ENCODE measurements at places on chromosomes 12 and 14.

DNA sequence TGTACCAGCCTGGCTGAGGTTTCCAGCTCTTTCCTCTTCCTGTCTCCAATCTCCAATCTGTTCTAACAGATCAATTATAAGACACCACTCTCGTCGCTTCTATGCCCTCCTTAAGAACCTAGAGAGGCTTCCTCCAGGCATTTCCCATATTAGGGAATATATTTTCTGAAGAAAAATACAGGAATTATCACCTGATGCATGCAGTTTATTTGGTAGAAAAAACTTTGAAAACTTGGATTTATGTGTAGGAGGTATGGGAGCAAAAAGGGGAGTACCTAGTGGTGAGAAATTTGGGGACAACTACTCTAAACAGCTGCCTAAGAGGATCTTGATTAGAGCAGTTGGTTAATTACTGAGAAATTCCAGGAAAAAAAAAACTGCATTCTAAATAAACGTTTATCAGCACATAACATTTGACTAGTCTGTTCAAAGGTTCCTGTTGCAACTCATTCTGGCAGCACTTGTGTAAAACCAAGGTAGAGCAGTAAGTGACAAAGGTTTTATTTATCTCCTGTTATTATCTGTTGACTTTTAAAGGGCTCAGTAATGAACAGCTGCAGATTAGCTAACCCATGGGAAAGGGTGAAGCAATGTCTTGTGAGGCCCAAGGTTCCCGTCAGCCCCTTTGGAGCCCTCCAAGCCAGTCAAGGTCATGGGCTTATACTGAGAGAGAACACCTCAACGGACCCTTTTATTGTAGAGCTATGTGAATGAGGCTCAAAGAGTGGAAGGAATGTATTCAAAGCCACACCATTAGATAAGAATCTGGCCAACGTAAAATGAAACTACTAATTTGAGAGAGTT lies 36.4 kb upstream of the NR1H4 start:
- DNase-seq: no peak

DNA sequence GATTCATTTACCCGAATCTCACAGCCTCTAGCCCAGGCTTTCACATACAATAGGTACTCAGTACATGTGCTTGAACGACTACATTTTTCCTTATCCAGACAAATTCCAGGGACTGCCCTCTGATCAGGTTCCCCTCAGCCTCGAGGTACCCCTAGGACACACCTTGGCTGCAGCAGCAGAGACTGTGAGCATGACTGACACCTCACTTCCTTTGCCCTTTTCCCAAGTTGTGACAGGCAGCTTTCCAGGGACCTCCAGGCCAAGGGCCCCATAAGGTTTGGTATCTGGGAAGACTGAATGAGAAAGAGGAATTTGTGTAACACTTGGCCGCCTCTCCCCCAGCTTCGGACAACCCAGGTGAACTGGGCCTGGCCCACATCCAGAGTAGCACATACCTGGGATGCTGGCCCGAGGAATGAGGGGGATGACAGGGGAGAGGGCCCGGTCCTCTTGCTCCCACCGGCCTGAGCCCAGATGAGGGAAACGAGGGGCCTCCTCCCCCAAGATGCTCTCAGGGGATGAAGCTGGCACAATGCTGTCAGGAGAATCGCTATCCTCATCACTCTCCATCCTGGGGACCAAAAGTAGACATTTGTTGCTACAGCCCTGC lies 10.2 kb upstream of the PRKAG1 start:
- no peak for DNase-seq

DNA sequence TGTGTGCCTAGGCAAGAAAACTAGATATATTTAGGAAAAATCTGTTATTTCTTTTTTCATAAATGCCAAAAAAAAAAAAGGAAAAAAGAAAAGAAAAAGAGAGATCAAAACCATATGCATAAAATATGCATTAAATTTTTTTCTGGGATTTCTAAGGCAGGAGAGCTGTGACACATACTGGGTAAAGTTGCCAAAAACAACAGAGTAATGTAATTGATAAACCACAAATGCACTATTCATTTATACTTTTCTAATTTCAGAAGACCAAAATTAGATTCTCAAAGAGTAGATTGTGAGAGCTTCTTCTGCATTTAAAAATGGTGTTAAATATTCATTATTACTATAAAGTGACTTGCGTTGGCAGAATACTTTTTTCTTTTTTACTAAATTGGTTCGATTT lies 673.8 kb upstream of the MGAT4C start:
- DNase-seq: no peak

DNA sequence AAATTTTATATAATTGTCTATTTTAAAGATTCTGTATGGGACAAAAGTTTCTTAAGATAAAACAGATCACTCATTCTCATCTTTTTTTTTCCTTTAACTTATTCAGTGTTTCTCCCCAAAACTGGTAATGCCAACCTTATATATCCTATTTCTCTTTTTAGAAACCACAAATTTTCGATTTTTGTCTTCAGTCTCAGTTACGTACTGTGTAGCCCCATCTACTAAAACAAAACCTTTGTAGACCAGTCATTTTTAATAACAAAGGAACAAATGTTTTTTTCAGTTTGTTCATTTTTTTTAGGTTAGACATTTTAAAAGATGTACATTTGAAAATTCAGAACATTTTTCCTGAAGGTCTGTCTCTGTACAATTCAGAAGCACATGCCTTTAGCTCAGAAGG lies 18.2 kb downstream of the PNMA1 start:
- no peak for DNase-seq

DNA sequence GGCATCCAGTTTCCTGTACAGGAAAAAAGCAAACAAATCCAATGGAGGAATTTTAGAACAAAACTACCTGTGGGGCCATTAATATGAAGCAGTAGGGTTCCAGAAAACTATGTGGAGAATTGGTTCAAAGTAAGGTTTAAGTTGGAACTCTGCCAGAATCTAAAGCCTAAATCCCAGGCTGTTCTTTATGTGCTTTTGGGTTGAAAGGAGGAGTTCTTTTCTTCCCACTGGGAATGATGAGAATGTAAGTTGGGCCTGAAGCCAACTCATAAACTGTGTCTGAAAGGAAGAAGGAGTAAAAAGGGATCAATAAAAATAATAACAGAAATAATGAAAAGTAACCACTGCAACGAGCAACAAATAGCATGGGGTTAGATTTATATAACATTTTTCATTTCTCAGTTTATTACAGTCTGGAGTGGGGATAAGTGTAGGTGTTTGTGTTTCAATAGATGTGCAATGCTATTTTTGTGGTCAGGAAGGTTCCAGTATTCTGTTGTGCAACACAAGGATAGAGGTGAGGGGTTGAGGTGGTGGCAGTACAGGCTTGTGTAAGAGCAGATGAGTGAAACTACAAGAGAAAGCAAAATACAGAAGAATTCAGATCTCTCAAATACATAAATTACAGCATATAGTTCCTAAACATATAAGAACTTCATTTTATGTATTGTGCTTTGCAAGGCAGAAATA lies 373.6 kb downstream of the EMP1 start:
- DNase-seq: no peak

DNA sequence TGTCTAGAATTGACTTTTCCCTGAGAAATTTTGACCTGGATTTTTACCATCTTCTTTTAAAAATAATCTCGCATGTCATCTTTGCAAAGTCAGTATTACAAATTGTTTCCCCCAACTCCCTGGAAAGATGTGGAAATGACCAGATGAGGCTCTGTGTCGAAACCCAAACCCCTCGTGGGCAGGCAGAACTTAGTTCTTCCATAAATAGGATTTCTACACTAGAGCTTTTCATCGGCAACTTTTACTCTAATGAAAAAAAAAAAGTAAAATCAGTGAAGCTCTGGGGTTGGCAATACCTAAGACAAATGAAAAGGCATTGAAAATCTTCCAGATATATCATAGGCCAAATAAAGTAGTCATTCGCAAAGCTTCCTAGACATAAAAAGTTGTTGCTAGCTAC lies 17.0 kb downstream of the SSPN start:
- no peak for DNase-seq

- no peak for DNase-seq
Observed at GRCh38 chr12:2834581-2835491, at the start of gene NRIP2. Gene NRIP2 (minus strand): TSS chr12:2835035. CDS start chr12:2834983, 52 bp downstream.

GRCh38 chr12:22399464-22400180 lies 65.1 kb upstream of the ST8SIA1 start:
- DNase-seq: no peak

DNA sequence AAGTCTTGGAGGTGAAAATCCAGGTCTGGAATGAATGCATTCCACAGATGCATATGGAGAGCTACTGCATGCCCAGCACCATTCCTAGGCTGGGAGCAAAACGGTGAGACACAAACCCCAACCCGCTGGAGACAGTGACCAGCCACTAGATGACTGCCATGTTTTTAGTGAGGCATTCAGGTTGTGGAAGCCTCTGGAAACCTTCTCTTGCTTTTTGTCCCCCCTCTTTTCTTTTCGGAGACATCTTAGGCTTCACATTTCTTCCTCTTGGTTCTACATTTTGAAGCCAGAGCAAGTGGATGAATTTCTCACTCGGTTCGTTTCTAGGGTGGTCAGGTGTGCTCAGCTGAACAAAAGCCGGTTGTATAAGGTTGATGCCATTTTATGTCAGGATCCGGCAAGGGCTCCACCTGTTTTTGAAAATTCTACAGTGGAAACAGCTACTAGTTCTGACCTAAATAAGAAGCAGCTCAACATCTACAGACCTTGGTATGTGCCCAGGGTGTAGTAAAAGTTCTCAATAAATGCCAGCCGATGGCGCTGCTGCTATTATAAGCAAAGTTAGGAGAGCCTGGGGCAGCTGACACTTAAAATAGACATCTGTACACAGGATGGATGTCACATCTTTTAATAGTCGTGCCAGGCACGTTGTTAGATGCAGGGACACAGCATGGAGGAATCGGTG lies 1.8 kb upstream of the ZNF839 start:
- no peak for DNase-seq

DNA sequence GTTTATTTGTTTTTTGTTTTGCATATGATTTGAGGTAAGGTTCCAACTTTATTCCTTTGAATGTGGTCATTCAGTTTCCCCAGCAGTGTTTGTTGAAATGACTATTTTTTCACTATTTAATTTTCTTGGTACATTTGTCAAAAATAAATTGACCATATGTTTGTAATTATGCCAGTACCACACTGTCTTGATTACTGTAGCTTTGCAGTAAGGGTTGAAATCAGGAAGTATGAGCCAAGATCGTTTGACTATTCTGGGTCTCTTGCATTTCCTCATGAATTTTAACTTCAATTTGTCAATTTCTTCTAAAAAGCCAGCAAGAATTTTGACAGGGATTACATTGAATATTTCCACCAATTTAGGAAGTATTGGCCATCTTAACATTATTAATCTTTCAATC lies 199.3 kb upstream of the PPFIA2 start:
- no peak for DNase-seq

DNA sequence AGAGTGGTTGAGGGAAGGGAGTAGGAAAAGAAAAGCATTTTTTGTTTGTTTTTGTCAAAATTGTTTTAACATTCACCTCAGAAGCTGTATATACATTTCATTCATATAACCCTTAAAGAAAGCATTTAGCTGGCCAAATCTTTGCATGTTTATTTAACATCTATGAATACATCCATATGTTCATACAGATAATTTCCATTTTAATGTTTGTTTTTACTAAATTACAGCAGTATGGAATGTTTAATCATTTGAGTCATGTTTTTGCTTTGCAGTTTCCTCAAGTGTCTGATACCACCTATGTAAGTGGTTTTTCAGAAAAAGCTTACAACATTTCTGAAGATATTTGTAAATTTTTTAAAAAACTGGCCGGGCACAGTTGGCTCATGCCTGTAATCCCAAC lies 84.3 kb upstream of the ATF1 start:
- DNase-seq: no peak

DNA sequence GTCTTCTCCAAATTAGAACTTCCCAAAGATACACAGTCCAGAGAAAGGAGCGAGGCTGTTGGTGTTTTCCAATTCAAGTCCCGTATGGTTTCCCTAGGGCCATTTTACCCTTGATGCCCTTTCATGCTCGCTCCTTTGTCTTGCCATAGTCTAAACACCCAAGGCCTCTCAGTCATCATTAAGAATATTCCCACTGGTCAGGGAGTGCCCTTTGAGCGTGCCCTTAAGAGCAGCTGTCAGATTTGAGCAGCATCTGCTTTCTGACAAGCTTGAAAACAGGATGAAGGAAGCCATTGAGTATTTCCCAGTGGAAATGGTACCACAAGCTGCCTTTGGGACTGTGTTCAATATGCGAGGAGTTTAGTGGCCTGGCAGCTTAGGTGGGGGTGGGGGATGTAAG lies 10.4 kb upstream of the GALNT16 start:
- DNase-seq: no peak

DNA sequence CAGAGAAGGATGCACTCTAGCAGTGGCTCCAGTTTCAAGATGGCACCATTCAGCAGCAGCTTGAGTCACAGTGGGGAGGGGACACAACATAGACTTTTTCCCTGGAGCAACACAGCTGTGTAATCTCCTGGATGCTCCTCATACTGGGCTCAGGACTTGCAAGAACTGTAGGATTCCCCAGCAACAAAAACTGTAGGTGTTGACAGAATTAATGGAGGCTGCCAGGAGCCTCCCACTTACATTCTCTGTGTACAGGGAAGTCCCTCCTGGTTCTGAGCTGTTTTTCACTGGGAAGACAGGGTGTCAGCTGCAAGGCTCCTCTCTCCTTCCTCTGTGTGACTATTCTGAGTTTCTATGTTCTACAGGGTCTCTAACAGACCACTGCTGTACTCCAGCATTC lies 217.9 kb downstream of the KIF21A start:
- no peak for DNase-seq

All from nucleus accumbens (tissue), 56 donors.